ENCODE measurements at places on chromosomes 1 and 21.

GRCh38 chr1:31937300-31938183 lies 626 bp downstream of the PTP4A2 start:
- no peak for DNase-seq

- no peak for DNase-seq
Measured at GRCh38 chr1:172823534-172823933, 164.6 kb downstream of the FASLG start.

DNA sequence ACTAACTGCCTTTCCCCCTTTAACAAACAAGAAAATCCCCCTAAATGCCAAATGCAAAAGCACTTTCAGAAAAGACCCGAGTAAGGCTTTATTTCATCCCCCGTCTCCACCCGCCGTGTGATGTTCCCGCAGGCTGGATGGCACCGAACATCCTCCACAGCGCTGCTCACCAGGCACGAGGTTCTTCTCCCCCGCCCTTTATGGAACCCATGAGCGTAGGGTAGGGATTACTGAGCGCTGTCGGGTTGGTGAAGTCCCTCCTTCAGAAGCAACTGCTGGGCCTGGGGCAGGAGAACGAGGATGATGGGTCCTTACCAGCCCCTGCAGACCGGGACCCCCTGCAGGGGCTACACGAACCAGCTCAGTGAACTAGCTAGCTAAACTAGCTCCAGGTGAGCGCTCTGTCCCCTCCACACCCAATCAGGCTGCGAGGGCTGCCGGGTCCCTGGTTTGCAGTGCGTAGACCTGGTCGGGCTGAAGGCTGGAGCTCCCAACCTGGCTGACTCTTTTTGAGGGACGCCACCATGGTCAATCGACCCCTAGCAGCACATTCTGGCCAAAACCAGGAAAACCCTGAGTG lies 80.4 kb downstream of the ITPKB start:
- no peak for DNase-seq

DNA sequence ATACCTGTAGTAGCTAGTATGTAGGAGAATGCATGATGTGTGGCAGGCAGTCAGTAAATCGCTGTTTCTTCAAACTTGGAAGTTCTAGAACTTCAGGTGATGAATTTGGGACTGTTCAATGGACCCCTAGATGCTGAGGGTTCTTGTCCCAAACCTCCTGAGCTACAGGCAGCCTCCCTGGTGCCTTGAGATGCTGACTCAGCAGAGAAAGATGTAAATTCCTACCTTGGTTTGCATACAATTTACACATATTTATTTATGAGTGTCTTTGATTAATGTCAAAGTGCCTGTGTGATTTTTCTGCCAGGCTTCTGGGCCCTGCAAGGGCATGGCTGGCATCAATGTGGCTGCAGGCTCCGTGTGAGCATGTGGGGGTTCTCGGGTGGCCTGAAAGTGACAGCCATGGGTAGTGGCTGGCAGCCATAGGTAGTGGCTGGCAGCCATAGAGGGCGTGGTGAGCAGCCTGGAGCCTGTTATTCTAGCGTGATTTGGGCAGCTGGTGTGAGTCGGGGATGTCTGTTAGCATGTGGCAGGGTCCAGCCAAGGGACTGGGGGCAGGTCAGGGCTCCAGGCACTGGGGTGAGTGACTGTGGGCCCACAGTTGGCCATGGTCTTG lies 13.2 kb upstream of the POU3F1 start:
- DNase-seq: peak; percentile 20

- DNase-seq: no peak
Measured at GRCh38 chr1:197806718-197807117, 31.4 kb upstream of the DENND1B start.

DNA sequence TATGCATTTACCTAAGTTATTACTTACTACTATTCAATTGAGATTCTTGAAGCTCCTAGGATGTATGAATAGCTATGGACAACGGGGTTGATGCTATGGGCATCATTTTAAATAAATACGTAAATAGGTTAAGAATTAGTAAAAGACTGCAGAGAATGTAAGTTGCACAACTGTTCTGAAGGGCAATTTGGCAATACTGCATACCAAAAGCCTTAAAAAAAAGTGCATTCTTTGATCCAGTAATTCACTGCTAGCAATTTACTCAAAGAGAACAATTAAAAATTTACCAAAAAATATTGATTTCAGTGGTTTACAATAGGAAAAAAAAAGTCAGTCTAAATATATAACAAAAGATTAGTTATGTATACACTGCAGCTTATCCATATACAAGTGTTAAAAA lies 3.5 kb downstream of the ARPC5 start:
- no peak for DNase-seq

DNA sequence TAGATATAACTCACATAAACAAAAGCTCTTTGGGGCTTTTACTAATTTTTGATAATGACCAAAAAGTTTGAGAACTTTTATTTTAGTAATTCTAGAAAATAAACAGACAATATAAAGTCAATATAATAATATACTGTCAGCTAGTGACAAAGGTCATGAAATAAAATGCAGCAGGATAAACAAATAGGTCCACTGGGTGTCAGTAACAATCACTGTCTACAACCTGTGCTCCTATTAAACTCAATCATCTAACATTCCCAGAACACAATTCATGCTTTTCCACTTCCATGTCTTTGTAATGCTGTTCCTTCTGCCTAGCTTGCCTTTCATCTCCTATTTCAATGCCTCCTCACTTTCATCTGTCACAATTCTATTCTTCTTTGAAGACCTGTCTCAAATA lies 186.1 kb downstream of the GIPC2 start:
- no peak for DNase-seq

GRCh38 chr1:46689356-46689755 lies 17.7 kb downstream of the TEX38 start:
- no peak for DNase-seq

DNA sequence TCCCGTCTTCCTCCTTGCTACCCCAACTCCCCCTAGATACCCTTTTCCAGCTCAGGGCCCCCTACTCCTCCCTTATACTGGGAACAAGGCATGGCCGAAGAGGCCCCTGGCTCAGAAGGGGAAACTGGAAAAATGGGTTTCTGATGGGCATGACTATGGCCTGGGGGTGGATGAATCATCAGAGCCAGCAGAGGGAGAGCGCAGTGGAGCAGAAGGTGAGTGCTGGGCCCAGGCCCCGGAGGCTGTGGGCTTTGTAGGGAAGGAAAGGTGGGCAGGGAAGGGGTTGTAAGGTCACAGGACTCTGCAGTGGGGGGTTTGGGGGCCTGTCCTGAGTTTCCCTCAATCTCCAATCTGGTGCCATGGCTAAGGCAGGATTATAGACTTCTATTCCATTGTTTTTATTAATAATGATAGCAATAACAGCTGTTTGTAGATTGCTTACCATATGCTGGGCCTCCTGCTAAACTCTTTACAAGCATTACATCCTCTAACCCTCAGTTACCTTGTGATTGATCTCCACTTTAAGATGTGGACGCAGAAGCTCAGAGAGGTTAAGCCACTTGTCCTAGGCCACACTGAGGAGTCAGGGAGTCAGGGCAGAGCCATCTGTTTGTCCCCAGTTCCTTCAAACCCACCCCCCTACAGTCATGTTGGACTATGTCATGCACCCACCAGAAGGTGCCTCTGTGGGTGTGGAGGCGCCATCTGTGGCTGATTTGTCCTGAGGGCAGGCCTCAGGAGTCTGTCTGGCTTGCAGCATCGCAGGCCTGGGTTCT lies 36.2 kb upstream of the ZNF362 start:
- DNase-seq: peak; percentile 60

GRCh38 chr21:46311568-46311967 lies 12.1 kb downstream of the C21orf58 start:
- no peak for DNase-seq

GRCh38 chr1:228977307-228977706 lies 242.0 kb downstream of the RHOU start:
- no peak for DNase-seq

DNA sequence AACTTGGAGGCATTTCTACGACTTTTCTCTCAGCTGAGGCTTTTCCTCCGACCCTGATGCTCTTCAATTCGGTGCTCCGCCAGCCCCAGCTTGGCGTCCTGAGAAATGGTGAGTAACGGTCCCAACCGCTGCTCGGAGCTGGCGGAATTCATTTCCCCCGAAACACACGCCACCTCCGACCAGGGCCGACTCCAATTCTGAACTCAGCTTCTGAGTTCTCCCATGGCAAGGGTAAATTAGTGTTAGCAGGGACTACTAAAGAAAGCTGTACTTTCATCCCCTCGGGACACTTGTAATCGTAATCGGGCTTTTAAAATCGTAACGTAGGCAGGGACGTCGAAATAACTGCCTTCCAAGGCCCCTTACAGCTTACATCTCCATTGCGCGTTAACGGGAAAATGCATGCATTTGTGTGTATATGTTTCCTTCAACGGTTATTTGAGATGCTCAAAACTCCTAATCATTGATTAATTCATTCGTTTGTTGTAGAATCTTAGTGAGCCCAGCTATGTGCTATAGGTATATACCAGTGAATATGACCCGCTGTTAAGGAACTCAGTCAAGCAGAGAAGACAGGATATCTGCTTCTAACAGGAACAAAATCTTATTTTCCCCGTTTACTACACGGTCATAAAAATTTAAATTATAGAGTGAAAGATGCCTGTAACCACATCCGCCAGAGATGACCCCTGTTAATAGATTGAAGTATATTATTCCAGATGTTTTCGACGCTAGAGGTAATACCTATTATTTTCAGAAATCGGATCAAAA lies 472 bp downstream of the DTL start:
- DNase-seq: no peak

GRCh38 chr1:173257805-173258204 lies 50.7 kb upstream of the TNFSF4 start:
- DNase-seq: no peak

GRCh38 chr1:89989799-89990198 lies 5.1 kb upstream of the ZNF326 start:
- DNase-seq: peak; percentile 86

- peak; percentile 100 for DNase-seq
Measured at GRCh38 chr1:39754026-39754570, 15.4 kb downstream of the PPIE start.

DNA sequence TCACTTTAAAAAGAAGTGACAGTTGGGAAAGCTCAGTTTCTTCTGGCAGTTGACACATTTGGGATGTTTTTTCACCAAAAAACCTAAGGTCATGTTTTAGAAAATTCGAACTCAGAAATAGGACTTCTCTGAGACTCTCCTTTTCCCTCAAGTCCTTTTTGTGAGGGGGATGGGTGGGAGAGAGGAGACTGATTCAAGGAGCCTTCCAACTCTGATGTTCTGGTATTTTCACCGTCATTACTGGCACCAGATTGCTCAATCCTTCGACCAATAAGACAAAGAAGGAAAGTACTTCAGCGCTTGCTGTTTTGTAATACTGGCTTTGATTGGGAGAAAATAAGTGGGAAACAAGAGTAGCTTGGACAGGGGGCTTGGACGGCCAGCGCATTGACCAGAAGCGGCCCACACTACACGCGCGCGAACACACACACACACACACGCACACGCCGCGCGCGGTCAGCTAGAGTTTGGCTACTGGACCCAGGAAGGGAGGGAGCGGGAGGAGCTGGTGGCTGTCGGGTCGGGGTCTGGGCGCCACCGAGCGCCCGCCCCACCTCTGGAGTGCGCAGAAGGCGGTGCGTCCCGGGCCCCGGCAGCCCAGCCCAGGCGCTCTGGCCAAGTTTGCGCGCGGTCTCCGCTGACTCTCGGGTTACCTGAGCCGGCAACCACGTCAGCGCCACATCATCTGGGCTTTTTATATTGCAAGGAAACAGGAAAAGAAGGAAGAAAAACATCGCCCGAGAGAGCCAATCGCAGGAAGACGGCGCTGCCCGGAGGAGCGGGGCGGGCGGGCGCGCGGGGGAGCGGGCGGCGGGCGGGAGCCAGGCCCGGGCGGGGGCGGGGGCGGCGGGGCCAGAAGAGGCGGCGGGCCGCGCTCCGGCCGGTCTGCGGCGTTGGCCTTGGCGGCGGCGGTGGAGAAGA lies at the start of gene KCNK1:
Gene KCNK1, plus strand, starts transcription at position 855 of the 921 bp plus-strand sequence. Its CDS starts 66 bp downstream, at position 921.
- DNase-seq: no peak
